ENCODE measurements at places on chromosomes 5 and 9. TPM values are rescaled to one million over a fixed set of nuclear protein-coding genes. Genes with fewer than 3 reads are reported as not detected.

GRCh38 chr5:124761010-124761409 lies 14.6 kb upstream of the ZNF608 start:
- H3K27me3 ChIP-seq, result no peaks in the 10 kb centered on the region
- H3K4me1 ChIP-seq, result no peaks in the 10 kb centered on the region
- no peak overlapping the region for H3K4me3 ChIP-seq
- no peaks in the 10 kb centered on the region for H3K36me3 ChIP-seq

DNA sequence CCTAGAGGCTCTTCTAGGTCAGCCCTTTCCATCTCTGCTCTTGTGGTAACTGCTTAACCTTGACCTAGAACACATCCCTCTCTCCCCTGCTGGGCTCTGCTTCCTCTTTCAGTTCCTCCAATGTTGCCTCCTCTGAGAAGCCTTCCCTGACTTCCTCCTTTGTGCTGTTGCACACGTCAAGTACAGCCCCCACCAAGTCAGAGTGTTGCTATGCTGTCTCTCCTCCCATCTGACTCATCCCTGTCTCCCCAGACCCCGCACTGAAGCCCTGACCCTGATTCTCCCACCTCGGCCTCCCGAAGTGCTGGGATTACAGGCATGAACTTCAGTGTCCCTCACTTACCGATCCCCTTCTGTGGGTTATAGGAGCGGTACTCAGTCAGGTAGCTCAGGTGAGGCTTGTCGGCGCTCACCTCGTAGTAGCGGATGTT lies 10.4 kb upstream of the TRIM14 start:
- no peak for DNase-seq
- H3K36me3 ChIP-seq, result no peaks in the 10 kb centered on the region

GRCh38 chr5:180689071-180689694 lies 39.8 kb upstream of the FLT4 start:
- no peak overlapping the region for H3K27ac ChIP-seq
- DNase-seq, result no peak
- H3K4me1 ChIP-seq, result no peaks in the 10 kb centered on the region
- H3K36me3 ChIP-seq, result no peaks in the 10 kb centered on the region

The OTULINL gene
- 4.1 TPM for total RNA-seq

The ZDHHC11 gene
- total RNA-seq, result 13.1 TPM

DNA sequence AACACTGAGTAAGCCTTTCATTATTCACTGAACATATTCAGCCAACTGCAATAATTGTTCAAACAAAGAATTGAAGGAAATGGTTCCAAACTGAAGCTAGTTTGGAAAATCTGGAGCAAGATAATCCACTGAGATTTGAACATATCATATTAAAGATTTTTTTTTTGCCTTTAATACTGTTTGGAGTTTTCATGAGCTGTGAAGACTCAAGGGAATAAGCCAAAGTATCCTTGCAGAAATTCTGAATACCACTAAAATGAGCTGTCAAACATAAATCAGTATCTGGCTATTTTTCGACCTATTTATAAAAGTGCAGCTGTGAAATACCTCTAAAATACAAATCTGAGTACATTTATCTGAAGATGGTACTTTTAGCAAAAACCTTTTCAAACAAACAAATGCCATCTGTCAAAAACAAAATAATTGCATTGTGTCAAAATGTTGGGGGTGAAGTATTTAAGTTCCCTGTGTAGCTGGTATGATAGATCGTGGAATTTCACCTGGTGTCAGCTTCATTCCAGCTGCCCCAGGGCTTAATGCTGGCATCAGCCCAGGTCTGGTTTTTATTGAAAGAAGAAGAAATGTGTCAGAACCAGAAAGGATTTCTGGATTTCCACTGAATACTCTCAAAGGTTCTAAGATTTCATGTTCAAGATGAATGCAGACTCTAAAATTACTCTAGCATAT lies 149.0 kb upstream of the GRAMD2B start:
- H3K36me3 ChIP-seq, result no peaks in the 10 kb centered on the region
- no peak overlapping the region for H3K27ac ChIP-seq
- H3K4me3 ChIP-seq, result no peak overlapping the region
- H3K27me3 ChIP-seq, result no peaks in the 10 kb centered on the region

The TRAF2 gene
- 48.0 TPM for total RNA-seq

The FOXD4L4 gene
- 0.53 TPM for total RNA-seq

The FCN1 gene
- not detected for total RNA-seq

GRCh38 chr9:109072821-109073435 lies 46.8 kb downstream of the TMEM245 start:
- H3K4me1 ChIP-seq, result peaks cover 12% of the 10 kb centered on the region
- H3K27ac ChIP-seq, result no peak overlapping the region
- H3K4me3 ChIP-seq, result no peak overlapping the region

DNA sequence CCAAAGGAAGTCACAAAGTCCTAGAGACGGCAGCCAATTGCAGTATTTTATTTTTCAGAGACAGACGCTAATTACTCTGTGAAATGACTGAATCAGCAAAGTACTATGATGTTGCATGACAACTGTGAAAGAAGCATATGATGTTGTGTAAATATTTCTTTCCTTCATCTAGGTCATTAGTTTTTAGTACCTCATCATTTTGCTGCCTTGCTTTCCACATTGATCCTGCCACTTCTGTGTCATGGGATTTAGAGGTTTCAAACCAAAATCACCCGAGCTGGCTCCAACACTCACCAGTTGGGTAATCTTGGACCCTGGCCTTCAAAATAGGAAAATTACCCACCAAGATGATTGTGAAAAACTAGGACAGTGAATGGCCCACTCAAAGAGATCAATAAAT lies 585.2 kb downstream of the ACTL7B start:
- no peak for DNase-seq
- H3K4me3 ChIP-seq, result no peak overlapping the region
- H3K36me3 ChIP-seq, result no peaks in the 10 kb centered on the region
- H3K4me1 ChIP-seq, result peaks cover 43% of the 10 kb centered on the region

The HTR4 gene
- not detected for total RNA-seq

GRCh38 chr5:169909945-169910344 lies 70.3 kb downstream of the INSYN2B start:
- DNase-seq, result no peak
- no peaks in the 10 kb centered on the region for H3K27me3 ChIP-seq
- no peak overlapping the region for H3K27ac ChIP-seq
- H3K36me3 ChIP-seq, result no peaks in the 10 kb centered on the region
- H3K4me3 ChIP-seq, result no peak overlapping the region

The SLC23A1 gene
- total RNA-seq, result 1.9 TPM

The PCDHGA4 gene
- total RNA-seq, result not detected

The DDX4 gene
- total RNA-seq, result not detected

- H3K4me3 ChIP-seq, result no peak overlapping the region
- H3K4me1 ChIP-seq, result no peaks in the 10 kb centered on the region
- H3K27ac ChIP-seq, result no peak overlapping the region
Measured at GRCh38 chr9:94700445-94700844, 26.1 kb upstream of the AOPEP start.

GRCh38 chr5:28580616-28581015 lies 1542.2 kb upstream of the CDH9 start:
- DNase-seq, result no peak
- no peaks in the 10 kb centered on the region for H3K27me3 ChIP-seq
- no peak overlapping the region for H3K4me3 ChIP-seq
- H3K4me1 ChIP-seq, result no peaks in the 10 kb centered on the region

- H3K36me3 ChIP-seq, result peaks cover 27% of the 10 kb centered on the region
Measured at GRCh38 chr5:78633700-78634099, 14.9 kb downstream of the LHFPL2 start.
